Activated CD4-positive, CD25-positive, alpha-beta regulatory T cell treated with anti-CD3 and anti-CD28 coated beads, Interleukin-2, amount 50 U/mL, for 24 hours (primary cell): ENCODE measurements at places on chromosomes 5 and 9.

DNA sequence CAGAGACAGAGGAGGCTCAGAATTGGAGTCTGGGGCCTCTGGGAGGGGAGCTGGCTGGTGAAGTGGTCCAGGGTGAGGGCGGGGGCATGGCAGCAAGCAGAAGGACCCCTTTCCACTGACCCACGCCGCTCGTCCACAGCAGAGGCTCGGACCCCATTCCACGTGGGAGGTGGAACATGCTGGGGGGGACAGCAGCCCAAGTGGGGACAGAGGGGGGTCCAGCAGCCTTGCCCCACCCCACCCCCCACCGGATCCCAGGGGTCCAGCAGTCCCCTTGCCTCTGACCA is 25.4 kb upstream of the NKD2 start:
- no peak for ATAC-seq

DNA sequence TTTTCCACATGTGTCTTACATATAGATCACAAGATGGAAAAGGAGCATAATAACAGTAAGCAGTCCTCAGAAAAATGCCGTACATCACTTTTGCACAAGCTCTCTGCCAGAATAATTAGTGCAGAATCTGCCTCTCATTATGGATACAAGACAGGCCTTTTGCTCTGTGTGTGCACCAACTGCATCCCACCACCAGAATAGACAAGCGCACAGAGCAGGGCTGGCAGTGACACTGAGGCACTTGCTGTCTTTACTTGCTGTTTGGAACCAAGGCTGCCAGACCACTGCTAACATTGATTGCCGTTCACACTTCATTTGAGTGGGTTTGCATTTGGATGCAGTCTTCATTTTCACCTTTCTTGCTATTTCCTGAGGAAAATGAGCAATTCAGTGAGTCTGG is 741.3 kb downstream of the TLE1 start:
- ATAC-seq: no peak

DNA sequence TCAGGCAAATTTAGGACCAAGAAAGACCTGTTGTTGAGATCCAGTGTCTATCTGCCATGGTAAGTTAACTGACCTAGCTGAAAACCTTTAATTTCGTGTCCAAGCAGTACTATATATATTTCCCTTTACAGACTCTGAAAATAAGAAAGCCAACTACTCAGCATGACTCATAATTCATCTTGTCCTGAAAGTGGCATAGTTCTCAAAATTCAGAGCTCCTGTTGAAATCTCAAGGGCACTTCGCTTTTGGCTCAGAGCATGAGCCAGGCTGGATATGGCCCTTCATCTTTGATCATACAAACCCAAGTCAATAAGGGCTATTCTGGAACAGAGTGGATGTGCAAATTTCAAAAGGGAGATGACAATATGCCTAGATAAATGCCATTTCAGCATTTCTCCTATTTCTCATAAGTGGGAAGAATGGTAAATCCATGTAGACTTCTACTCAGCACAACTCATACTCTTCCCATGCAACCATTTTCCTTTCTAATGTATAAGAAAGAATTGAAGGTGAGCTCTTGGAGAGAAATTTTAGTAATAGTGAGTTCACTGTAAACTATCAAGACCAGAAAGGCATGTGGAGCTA is 567.9 kb upstream of the DAB2 start:
- ATAC-seq: no peak

DNA sequence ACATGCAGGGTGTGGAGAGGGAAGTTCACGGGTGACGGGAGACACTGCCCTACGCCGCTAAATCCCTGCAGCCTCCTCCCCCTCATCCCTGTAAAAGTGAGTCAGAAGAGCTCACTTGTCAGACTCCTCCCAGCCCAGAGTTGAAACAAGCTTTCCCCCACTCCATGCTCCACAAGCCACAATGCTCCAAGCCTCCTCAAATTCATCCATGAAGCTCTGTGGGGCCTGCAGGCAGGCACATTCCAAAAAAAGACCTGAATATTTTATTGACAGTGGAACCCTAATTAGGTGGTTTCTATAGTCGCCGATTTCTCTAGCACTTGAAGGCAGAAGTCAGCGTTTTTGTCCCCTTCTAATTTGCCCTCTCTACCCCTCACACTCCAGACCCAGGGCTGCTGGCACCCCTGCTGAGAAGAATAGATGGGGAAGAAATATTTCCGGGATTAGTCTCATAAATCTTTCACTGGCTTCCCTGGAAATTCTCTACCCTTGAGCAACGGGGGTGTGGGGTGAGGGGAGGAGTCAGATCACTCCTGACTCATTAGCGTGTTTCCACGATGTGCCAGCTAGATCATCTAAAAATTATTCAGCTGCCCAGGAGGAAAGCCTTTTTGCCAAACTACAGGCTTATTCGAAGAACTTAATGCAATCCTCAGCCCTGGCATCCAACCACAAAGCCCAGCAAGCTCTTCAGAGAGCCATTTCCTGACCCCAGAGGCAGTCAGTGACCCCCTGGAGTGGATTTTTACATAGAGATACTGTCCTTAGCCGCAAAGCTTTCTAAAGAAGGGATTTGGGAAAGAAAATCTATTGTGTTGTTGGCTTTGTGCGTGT is 97.1 kb downstream of the ENC1 start:
- ATAC-seq: no peak

- ATAC-seq: no peak
These were observed 10.5 kb upstream of the SPATA31E1 start for GRCh38 chr9:87872079-87872624.

GRCh38 chr9:99486684-99487083 is 264.6 kb downstream of the SEC61B start:
- no peak for ATAC-seq

DNA sequence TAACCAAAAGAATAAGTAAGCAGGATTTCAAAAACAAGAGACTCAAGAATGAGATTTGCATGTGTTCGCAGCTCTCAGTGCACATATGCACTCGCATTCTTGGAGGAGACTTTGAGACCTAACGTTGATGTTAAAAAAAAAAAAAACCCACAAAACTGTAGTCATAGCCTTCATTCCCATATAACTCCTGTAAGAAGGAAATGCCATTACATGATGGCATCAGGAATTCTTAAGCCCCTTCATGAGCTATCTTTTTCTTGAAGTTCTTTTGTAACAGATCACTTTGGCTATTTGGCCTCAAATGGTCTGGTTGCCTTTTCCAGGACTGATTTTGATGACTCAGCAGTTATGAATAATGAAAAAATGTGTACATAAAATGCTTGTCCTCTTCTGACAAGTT is 113.8 kb downstream of the ALDH1A1 start:
- no peak for ATAC-seq

DNA sequence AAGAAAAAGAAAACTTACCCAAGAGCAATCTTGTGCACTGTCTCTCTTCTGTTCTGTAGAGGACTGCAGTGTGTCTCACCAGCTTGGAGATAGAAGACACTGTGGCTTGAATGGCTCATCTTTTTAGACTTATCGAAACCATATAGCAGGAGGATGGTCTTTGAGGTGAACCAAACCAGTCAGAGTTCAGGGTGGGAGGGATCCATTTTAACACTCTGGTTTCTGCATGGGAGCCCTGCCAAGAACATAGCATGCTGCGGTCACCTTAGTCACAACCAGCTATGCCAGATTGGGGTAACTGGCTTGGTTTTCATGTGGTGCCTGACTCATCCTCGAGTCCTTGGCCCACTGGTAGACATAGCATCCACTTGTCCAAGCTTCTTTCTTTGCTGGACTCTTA is 135.1 kb downstream of the PAPPA start:
- ATAC-seq: no peak

DNA sequence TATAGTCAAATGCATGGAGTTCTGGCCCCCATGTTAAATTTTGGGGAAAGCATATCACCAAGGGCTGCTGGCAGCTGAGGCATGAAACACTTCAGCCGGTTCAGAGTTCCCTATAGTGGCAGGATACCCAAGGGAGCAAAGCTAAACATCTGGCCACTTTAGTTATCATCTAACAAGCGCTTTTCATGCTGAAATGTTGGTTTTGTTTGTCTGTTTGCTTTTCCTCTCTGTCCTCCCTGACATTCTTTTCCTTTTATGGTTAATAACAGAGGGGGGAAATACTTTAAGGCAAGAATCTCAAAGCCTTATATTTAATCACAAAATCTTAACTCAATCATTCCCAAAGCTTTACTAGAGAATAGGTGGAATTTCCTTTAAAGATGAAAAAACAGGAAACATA is 11.9 kb downstream of the APBA1 start:
- no peak for ATAC-seq

DNA sequence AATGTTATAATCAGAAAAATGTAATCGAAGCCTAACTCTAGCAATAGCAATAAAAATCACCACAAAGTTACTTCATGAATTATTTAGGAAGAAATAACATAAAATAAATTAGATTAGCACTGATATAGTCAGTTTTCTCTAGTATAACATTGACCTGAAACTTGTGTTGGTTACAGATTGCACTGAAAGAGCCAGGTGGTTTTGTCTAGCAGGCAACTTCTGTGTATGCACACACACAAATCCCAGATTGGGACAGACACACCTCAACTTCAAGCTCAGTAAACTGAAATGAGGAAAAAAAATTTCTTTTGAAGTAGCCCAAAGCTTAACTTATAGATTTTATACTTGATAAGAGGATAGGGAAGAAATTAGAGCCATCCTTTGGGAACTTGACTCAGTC is 129.3 kb downstream of the EFNA5 start:
- no peak for ATAC-seq

- no peak for ATAC-seq
These were observed 57.9 kb upstream of the CNOT6 start for GRCh38 chr5:180436275-180436674.

DNA sequence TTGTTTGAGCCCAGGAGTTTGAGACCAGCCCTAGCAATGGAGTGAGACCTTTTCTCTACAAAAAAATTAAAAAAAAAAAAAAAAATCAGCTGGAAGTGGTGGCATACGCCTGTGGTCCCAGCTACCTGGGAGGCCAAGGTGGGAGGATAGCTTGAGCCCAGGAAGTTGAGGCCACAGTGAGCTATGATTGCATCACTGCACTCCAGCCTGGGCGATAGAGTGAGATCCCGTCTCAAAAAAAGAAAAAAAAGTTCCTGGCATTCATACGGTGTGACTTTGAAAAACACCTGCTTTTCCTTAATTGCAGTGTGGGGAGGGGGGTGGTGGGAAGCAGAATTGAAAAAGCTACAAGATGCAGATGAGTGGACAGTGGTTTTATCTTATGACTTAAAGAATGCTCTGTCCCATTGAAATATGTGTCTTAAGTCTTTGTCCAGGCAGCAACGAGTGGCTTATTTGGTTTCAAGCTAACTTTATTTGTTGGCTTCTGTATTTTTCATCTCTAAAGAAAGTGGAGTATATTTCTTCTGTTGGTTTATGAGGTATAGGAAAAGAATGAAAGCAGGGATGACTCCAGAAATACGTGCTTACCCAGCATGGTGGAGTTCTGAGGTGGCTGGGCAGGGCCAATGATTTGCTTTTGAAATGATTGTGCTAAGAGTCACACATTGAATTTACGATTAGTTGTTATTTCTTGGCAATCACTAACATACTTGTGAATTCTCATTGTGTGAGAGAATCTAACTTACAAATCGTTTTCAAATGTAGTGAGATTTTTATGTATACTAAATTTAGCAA is 27.8 kb downstream of the ROPN1L start:
- no peak for ATAC-seq

- ATAC-seq: no peak
These were observed 25.4 kb downstream of the RAD23B start for GRCh38 chr9:107308461-107308860.

DNA sequence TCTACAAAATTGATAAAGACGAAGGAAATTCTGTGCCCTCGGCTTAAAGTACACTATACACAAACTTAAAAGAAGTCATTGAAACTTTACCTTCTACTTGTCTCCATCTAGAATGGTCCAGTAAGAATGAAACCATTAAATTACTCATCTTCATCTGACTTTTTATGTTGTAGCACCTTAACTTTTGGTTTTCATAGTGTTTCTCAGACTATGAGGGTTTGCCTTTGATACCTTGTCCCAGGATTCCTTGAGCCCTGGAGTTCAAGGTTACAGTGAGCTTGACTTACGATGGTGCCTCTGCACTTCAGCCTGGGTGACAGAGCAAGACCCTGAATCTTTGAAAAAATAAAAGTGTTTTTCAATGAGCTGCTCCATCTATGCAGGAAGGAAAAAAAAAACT is 132.2 kb downstream of the CDC42SE2 start:
- peak; percentile 78 for ATAC-seq

DNA sequence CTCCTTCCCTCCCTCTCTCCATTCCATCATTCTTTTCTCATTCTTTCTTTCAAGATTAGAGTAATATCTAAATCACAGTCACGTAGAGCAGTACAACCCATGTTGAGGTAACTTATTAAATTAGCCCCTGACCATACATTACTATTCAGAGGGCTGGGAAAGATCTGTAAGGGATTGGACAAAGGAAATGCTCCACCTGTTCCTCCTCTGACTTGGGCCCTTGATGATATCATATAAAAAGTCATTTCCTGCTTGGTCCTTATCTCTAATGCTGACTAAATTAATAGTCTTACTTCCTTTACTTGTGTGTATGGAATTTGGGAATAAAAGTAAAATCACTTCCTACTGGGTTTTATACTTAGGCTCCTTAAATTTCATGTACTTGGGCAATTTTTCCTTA is 40.8 kb downstream of the SNX18 start:
- no peak for ATAC-seq

GRCh38 chr9:76153902-76154629 is 240.2 kb downstream of the RFK start:
- ATAC-seq: no peak

GRCh38 chr5:54013556-54014194 is 296.7 kb downstream of the ARL15 start:
- ATAC-seq: peak; percentile 96

DNA sequence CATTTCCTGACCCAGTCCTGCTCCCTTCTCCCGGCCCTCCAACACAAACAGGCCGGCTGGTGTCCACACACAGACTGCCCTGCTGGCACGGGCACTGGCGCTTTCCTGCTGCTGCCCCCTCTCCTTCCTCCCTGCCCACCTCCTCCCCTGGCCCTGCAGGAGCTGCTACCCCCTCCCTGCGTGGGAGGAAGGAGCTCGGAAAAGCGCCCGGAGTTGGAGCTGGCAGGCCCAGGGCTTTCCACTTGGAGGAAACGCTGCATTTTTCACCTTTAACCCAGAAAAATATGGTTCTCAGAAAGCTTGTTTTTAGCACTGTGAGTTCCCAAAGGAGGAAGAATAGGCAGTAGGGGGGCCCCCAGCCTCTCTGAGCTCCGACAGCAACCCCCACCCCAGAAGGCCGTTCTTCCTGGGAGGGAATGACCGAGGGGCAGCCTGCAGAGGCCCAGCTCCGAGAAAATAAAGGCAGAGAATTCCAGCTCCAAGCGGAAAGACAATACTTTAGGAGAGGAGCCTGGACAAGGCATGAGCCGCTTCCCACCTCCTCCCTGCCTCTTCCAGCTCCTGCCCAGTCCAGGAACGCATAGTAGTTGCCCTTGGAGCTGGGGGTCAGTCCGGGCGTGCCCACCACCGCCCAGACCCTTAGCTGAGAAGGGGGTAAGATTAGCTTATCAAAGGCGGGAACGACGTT is 88.9 kb downstream of the LIFR start:
- no peak for ATAC-seq

GRCh38 chr5:37054391-37054790 is 177.8 kb downstream of the NIPBL start:
- no peak for ATAC-seq

GRCh38 chr5:17329571-17329970 is 112.1 kb downstream of the BASP1 start:
- no peak for ATAC-seq

GRCh38 chr9:7095058-7095457 is 337.3 kb downstream of the KDM4C start:
- no peak for ATAC-seq

GRCh38 chr5:143213851-143214363 is 189.6 kb downstream of the NR3C1 start:
- ATAC-seq: peak; percentile 69
